ENCODE measurements at places on chromosomes 5 and 9. TPM values are rescaled to one million over a fixed set of nuclear protein-coding genes. Genes with fewer than 3 reads are reported as not detected.

Gene FAM151B
- 2.3 TPM for polyA plus RNA-seq

Gene KLF9
- polyA plus RNA-seq, result 0.52 TPM

DNA sequence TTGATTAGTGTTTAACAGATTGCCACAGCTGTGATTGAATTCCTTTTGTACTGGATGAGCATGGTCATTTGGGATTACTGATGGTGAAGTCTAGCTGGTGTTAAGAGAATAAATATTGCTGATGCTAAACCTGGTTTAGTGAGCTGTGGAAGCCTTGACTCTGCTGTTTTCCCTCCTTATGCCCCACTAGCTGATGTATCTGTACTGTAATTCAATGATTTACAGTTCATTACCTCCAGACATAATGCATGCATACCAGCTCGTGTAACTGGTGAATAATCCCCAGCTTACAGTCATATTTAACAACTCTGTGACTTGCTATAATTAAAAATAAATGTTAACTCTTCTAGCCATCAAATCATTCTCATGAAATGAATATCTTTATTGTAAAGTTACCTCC is 1.7 kb upstream of the CMYA5 start:
- DNase-seq, result no peak

DNA sequence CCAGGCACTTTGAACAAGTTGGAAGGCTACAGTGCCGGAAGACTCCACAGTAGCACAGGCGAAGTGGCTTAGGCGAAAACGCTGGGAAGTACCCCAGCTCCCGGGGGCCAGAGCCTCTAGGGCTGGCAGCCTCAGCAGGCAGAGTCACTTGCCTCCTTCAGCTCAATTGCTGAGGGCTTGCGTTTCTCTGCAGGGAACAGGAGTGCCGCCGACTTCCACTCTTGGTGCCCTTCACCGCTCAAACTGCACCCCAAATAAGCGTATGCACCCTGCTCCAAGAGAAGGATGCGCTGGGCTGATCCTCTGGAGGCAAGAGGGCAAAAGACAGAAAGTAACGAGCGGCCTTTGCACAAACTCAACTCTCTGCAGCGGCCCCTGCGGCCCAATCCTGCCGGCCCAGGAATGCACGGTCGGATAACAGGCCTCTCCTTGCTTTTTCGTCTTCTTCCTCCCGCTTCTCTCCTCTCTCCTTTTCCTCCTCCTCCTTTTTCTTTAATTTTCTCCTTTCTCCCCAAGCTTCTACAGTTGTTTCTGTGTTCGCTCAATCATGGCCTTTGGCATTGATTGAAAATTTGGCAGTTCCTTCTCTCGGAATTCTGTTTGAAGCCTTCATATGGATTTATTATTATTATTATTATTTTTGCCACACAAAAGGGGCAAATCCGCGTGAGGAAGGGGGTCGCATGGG is 1.1 kb upstream of the S1PR3 start:
- DNase-seq, result no peak

GRCh38 chr9:98378794-98379193 is 123.3 kb upstream of the TBC1D2 start:
- no peak for DNase-seq

DNA sequence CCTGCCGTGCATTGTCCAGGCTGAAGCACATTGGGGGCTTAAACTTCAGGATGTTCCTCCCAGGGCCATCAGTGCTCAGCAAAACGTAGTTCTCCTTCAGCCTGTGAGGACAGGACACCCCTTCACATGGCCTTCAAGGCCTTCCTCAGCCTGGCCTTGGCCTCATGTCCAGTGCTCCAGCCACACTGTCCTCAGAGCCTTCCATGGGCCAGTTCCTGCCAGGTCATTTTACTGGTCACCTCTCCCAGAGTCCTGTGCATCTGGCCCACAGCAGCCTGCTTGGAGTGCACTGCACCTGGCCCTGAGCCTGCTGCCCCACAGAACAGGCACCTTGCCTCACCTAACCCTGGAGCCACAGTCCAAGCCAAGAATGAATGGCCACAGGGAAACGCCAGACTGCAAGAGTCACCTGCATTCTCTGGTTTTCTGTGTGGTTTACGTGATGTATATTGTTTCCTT is 8.7 kb downstream of the HNRNPAB start:
- DNase-seq, result no peak

Measured in A549 (cell line).